ENCODE measurements at places on chromosomes 6 and 20. TPM values are rescaled to one million over a fixed set of nuclear protein-coding genes. Genes with fewer than 3 reads are reported as not detected.

Gene SNTA1
- 1.2 TPM for total RNA-seq

Gene TTBK1
- not detected for total RNA-seq

Gene LY6G6C
- not detected for total RNA-seq

Gene NT5E
- not detected for total RNA-seq

Gene HLA-DMA
- total RNA-seq, result 39.2 TPM

Gene PYGB
- total RNA-seq, result 47.0 TPM

Gene SRSF3
- total RNA-seq, result 445 TPM

Gene SEMG1
- total RNA-seq, result not detected

Gene TAAR6
- not detected for total RNA-seq

Gene BTN1A1
- total RNA-seq, result not detected

Gene PTPRK
- 0.95 TPM for total RNA-seq

Gene NKX2-2
- not detected for total RNA-seq

Gene CASS4
- total RNA-seq, result 13.4 TPM

Gene TRDN
- not detected for total RNA-seq

Gene BAG2
- 2.8 TPM for total RNA-seq

Gene BHLHE23
- total RNA-seq, result not detected

Gene DEFB124
- total RNA-seq, result not detected

Gene OR2H2
- total RNA-seq, result not detected

Gene TRAPPC3L
- 0.66 TPM for total RNA-seq

Gene PROCR
- total RNA-seq, result 9.3 TPM

Gene LTB
- 42.1 TPM for total RNA-seq

Gene STMND1
- not detected for total RNA-seq

Gene BPIFB2
- not detected for total RNA-seq

Gene TNFRSF21
- total RNA-seq, result not detected

Gene TAP1
- 179 TPM for total RNA-seq

Gene MEI4
- total RNA-seq, result not detected

All from natural killer cell (primary cell).